ENCODE measurements at places on chromosomes 2 and 18.
A peak's percentile ranks its signal among the peaks of the same experiment; 100 is the strongest.

DNA sequence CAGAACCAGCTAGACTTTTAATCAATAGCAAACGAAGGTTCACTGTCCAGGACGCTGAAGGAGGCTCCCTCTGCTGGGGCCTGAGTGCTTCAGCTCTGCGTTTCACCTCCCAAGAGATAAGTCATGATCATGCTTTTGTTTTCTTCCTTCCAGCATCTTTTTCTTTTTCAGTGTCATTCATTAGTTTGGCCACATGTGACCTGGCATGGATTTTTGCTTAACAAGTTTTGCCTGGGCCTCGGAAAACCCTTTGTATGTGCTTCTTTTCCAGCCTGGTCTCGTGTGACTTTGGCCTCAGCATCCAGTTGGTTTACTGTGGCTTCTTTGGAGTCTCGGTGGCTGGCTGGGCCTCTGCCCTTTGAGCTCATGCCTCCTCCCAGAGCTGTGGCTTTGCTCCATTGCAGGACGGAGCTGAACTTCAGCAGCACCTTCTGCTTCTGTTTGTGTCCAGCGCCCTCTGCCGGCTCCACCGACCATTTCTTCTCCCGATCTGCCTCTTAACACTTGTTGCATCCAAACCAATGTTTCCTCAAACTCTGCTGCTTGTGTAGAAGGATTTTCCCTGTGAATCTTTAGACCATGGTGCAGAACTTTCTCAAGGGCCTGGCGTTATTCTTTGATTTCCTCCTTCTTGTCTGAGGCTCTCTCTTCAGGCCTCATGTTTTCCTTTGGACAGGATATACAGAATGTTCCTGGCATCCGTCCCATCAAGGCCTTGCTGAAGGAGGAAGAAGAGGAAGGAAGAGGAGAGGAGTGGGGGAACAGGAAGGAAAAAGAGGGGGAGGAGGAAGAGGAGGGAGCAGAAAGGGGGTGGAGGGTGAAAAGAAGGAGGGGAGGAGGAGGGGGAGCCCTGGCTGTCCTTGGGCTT lies 23.6 kb upstream of the HES6 start:
- peak; percentile 86 for DNase-seq
- H3K4me1 ChIP-seq, result peaks cover 20% of the 10 kb centered on the region
- H3K27ac ChIP-seq, result peak overlapping the region; percentile 49
- no peak overlapping the region for H3K4me3 ChIP-seq
- H3K36me3 ChIP-seq, result peaks cover 58% of the 10 kb centered on the region

DNA sequence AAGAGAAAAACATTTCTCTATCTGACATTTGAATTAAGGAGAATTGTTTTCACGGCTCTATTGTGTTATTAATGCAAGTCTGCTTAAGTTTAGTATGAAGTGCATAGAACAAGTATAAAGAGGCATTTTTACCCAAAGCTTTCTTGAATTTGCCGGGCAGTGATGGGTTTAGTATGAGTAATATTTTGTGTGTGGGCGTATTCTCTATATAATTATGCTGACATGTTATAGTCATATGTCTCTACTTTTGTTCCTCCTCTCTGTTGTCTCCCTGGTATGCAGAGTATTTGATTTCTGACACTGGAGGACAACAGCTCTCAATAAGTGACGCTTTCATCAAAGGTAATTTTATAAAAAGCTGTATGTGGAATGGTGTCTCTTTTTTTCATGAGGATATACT lies 45.9 kb downstream of the PIKFYVE start:
- H3K36me3 ChIP-seq, result peaks cover 35% of the 10 kb centered on the region
- peaks cover 7% of the 10 kb centered on the region for H3K4me1 ChIP-seq
- no peak overlapping the region for H3K4me3 ChIP-seq

GRCh38 chr2:54570925-54571694 lies 115.0 kb downstream of the SPTBN1 start:
- H3K27me3 ChIP-seq, result no peaks in the 10 kb centered on the region
- peaks cover 68% of the 10 kb centered on the region for H3K4me1 ChIP-seq

GRCh38 chr2:207432453-207432852 lies 97.3 kb upstream of the CREB1 start:
- no peak overlapping the region for H3K27ac ChIP-seq
- peaks cover 7% of the 10 kb centered on the region for H3K4me1 ChIP-seq
- H3K27me3 ChIP-seq, result no peaks in the 10 kb centered on the region
- DNase-seq, result no peak
- H3K36me3 ChIP-seq, result no peaks in the 10 kb centered on the region

DNA sequence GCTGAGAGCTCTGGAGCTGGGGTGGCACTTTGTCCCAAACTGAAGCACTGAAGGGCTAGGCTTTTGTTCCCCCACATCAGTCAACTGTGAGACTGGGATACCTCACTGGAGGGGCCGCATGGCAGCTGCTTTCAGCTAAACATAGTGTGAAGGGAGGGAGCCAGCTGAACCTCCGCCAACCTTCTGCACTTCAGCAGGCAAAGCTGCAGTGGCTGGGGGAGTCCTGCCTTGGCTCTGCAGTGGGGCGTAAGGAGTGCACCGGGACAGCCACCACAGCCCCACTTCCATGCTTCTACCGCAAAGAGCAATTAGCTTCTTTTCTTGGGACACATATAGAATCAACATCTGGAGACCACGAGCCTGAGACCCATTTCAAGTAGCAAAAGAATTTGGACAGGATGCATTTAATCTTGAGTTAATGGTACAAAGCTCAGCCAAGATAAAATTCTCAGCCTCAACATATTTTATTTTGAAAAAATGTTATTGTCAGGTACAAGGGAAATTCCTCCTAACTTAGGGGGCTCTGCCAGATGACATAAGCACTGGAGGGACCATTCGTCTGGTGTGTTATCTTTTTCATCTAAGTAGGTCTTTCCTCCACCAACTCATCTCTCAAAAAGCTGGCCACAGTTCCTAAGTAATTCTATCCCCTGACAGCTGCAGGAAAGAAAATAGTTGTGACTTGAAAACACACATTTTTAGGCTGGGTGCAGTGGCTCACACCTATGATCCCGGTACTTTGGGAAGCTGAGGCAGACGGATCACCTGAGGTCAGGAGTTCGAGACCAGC lies 25.6 kb upstream of the MYCN start:
- DNase-seq, result no peak
- peaks cover 48% of the 10 kb centered on the region for H3K27me3 ChIP-seq
- no peak overlapping the region for H3K27ac ChIP-seq
- no peaks in the 10 kb centered on the region for H3K36me3 ChIP-seq
- H3K4me3 ChIP-seq, result no peak overlapping the region

DNA sequence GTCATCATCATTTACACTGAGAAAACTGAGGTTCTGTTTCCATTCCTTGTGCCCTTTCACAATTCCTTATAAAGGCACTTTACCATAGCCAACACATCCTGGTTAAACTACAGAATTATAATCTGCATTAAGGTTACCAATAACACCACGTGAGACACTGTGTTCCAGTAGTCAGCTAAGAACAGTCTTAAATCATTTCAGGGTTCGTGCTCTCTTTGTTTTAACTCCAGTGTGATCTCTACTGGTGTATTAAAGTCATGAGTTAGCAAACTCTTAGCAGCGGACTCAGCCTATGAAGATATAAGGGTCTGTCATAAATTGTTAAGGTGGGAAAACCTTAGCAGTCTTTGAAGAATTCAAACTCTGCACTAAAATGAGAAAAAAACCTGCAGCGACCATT lies 53.0 kb downstream of the TCF4 start:
- H3K4me1 ChIP-seq, result no peaks in the 10 kb centered on the region
- no peak overlapping the region for H3K4me3 ChIP-seq
- H3K27ac ChIP-seq, result no peak overlapping the region
- no peak for DNase-seq
- H3K27me3 ChIP-seq, result no peaks in the 10 kb centered on the region

DNA sequence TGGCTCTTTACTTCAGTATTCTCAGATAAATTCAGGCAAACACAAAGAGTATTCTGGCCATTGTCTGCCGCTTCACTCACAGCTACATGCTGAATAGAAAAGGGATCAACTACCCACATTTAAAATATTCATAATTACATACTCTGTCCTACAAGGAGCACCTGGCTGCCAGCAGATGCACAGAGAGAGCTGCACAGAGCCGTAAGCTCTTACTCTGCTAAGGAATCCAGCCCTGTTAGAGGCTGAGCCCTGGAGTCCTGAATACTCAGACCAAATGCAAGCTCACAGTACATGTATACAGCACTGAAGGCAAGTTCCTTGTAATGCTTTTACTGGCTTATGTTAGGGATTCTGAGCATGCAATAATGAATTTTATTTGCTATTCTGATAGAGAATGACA lies 80.3 kb downstream of the FTCDNL1 start:
- H3K4me1 ChIP-seq, result no peaks in the 10 kb centered on the region
- peaks cover 28% of the 10 kb centered on the region for H3K27me3 ChIP-seq

GRCh38 chr18:45467945-45468344 lies 147.3 kb upstream of the SLC14A2 start:
- no peaks in the 10 kb centered on the region for H3K36me3 ChIP-seq
- H3K4me3 ChIP-seq, result no peak overlapping the region
- DNase-seq, result no peak

DNA sequence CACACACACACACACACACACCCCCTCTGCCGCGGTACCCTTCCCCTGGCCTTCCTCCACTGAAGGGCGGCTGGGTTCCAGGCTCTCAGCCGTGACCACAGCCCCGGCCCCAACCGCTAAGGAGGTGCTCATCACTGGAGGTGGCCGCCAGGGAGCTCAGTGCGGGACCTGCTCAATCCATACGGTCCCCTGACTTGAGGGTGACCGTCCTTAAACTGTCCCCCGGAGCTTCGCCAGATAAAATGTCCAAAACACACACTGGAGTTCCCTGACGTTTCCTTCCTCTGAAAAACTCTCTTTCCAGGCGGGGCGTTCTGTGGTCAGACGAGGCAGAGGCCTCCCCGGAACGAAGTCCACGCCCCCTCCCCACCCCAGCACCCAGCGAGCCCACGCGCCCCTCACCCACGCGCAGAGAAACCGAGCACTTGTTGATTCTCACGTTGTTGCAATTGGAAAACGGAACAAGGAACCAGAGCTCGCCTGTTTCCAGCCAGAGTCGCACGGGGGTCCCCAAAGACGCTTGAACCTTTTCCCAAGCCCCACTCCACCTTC lies 1.4 kb downstream of the MBP start:
- peak; percentile 49 for DNase-seq
- H3K36me3 ChIP-seq, result no peaks in the 10 kb centered on the region
- H3K4me1 ChIP-seq, result peaks cover 29% of the 10 kb centered on the region
- H3K27ac ChIP-seq, result peak overlapping the region; percentile 79
- no peaks in the 10 kb centered on the region for H3K27me3 ChIP-seq

DNA sequence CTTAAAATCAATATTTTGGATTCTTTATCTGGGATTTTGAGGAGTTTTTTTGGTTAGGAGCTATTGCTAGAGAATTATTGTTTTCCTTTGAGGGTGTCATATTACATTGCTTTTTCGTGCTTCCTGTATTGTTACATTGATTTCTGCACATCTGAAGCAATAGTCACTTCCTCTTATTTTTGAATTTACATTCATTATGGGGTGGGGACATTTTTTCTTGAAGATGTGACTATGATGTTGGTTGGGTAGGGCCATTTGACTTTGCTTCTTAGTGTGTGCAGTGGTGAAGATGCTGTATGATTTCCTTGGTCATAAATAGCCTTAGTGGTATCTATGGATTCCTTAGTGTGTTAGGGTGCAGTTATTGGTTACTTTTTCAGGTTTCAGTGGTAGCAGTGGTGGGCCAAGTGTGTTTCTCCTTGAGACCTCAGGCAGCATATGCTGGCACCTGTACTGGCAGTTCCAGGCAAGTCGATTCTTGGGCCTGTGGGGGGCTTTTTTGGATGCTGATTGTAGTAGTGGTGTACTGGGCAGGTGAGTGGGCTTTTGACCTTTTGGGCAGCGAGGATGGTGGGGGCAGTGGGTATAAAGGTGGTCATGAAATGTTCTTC lies 61.8 kb downstream of the ARHGAP25 start:
- peaks cover 36% of the 10 kb centered on the region for H3K4me1 ChIP-seq
- no peak overlapping the region for H3K27ac ChIP-seq
- H3K4me3 ChIP-seq, result no peak overlapping the region

DNA sequence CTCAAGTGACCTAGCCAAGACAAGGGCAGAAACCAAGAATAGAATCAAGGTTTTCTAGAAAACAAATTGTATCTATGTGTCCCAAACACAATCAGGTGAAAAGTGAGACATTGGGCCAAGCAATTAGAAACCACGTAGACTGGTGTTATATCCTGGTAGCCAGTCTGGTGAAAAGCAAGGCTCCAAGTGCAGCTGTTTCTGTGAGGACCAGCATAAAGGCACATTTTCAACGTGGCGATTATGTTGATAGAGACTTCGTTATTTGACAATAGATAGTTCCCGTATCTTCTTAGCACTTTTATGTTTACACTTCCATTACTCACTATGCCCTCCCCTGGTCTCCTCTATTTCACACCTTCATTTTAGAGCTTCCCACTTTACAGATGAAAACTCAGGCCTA lies 103.2 kb upstream of the ZFP36L2 start:
- H3K4me3 ChIP-seq, result no peak overlapping the region
- H3K27ac ChIP-seq, result no peak overlapping the region
- H3K36me3 ChIP-seq, result peaks cover 13% of the 10 kb centered on the region
- DNase-seq, result no peak

- peaks cover 24% of the 10 kb centered on the region for H3K27me3 ChIP-seq
- peaks cover 4% of the 10 kb centered on the region for H3K36me3 ChIP-seq
- H3K4me3 ChIP-seq, result no peak overlapping the region
- no peaks in the 10 kb centered on the region for H3K4me1 ChIP-seq
Observed at GRCh38 chr2:217773539-217773938, 229.3 kb downstream of the TNS1 start.

DNA sequence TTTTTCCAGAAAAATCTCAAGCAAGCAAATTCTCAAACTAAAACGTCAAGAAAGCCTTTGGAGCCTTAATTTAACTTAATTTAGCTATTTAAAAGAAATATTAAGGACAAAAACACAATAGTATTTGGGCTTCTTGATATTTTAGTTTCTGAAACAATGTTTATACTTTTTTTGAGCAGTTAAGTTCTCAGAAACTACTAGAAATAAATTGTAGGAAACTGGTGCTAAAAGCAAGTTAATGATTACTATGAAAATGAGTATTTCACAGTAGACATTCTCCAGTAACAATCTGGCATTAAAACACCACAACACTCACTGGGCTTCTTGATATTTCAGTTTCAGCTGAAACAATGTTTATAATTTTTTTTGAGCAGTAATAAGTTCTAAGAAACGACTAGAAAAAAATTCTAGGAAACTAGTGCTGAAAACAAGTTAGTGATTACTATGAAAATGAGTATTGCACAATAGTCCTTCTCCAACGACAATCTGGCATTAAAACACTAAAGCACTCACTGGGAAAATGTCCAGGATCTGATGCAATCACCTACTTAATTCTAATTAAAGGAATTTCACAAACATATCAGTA lies 45.1 kb downstream of the TRAK2 start:
- H3K27ac ChIP-seq, result no peak overlapping the region
- no peaks in the 10 kb centered on the region for H3K27me3 ChIP-seq
- H3K4me1 ChIP-seq, result peaks cover 22% of the 10 kb centered on the region

- no peaks in the 10 kb centered on the region for H3K36me3 ChIP-seq
- no peaks in the 10 kb centered on the region for H3K27me3 ChIP-seq
- no peak overlapping the region for H3K27ac ChIP-seq
- no peak overlapping the region for H3K4me3 ChIP-seq
- no peaks in the 10 kb centered on the region for H3K4me1 ChIP-seq
- DNase-seq, result peak; percentile 8
Observed at GRCh38 chr18:76720683-76721082, 101.7 kb upstream of the ZNF236 start.

Measured in MCF 10A (cell line).